ENCODE measurements at places on chromosomes 6 and 20.

- DNase-seq = no peak
These were observed 28.2 kb upstream of the ANKEF1 start for GRCh38 chr20:10006447-10007090.

DNA sequence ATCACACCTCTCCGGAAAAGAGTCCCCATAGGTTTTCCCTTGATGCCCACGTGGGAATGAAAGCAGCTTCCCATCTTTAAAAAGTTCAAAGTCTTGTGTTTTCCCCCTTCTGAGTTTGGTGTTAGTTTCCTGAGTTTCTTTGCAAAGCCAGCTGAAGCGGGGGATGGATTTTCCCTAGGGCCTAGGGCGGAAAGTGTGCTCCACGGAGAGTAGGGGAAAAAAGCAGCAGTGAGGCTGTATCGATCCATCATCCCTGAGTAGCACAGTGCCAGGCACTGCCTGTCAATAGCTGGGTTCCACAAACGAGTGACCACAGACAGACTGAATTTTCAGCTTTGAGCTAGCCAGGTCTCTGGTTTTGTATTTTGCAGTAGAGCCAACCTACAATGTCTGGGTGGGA lies 1.3 kb downstream of the DAAM2 start:
- no peak for DNase-seq

DNA sequence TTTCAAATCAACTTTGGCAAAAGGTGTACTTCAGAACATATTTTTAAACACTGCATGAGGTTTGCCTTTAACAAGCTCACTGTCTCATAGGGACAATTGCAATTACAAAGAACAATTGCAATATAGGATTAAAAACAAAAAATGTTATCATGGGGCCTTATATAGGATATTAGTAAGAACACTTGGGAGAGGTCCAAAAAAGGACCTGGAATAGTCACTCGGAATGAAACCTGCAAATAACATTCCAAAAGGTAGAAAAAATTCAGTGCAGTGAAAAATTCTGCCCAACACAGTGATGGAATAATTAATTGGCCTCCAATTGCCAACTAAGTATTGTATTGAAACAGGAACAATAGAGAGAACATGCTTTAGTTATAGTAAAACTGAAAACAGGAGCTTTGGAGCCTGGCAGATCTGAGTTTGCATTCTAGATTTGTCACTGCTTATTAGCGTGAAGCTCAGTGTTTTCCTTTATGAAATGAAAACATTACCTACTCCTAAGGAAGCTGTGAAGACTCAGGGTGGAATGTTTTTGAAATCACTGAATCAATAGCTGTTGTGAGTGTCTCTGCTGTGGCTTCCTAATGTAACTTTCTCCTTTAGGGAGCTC lies 172.6 kb upstream of the BMP5 start:
- DNase-seq = no peak

- DNase-seq = peak; percentile 4
These were observed 1.7 kb downstream of the RSPO3 start for GRCh38 chr6:127120023-127120786.

GRCh38 chr6:150547502-150548222 lies 52.0 kb upstream of the PLEKHG1 start:
- DNase-seq = no peak

Data from B cell (primary cell).